Smooth muscle cell of the brain vasculature (primary cell): ENCODE measurements at places on chromosomes 2 and 18.

DNA sequence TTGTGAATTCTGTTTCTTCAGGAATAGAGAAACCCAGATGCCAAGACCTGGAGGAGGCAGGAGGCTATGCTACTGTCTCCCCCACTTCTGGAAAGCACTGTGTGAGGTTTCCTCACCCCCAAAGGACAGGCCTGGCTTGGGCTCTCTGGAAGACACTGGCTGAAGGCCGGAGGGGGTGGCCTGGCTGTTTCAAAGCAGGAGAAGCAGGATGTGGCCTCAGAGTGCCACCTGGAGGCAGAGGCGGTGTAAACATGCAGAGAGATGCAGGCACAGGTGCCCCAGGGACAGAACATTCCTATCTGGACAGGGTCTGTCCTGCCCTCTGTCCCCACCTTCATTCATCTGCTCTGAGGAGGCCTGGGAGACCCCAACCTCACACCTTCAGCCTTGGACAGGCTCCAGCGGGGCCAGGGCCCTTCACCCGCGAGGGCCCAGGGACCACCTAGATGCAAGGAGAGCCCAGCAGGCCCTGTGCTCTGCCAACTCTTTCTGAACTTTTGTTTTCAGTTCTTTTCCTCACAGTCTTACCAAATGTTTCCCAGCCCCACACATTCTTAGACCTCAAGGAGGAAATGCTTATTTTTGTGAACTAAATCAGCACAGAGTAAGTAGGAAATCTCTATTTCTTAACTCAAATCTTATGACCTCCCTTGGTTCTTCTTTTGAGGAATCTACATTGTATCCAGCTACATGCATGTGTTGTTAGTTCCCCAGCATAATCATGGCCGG, 79.2 kb downstream of the LONRF2 start:
- DNase-seq, result no peak

DNA sequence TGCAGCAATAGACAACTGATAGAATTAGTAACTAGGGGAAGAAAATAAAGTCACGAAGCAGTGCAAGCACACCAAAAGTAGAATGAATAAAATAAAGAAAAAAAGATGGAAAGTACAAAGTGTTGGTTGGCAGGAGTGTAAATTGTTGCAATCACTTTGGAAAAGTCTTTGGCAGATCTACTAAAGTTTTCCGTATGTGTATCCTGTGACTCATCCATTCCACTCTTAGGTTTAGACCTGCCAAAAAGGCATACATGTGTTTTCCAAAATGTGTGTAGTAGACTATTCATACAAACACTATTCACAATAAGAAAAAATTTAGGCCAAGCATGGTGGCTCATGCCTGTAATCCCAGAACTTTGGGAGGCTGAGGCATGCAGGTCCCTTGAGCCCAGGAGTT, 282.1 kb upstream of the FSIP2 start:
- no peak for DNase-seq

GRCh38 chr2:130986890-130987493, 106.3 kb downstream of the FAM168B start:
- no peak for DNase-seq

- no peak for DNase-seq
Measured at GRCh38 chr2:163878718-163879117, 142.9 kb upstream of the FIGN start.

DNA sequence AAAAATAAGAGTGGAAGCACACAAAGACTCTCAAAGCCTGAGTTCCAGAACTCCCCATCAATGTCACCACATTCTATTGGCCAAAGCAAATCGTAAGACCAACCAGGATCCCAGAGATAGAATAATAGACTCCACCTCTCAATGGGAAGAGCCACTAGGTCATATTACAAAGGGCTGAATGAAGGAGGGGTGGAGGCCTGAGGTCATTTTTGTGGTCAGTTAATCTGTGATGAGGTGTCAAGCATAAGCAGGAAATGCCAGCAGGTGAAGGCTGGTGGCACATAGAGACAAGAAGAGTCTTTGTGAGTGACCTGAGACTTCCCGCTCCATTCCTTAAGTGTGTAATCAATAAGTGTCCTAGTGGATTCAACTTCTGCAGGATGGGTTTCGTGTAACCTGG, 144.3 kb downstream of the TFCP2L1 start:
- DNase-seq, result no peak

DNA sequence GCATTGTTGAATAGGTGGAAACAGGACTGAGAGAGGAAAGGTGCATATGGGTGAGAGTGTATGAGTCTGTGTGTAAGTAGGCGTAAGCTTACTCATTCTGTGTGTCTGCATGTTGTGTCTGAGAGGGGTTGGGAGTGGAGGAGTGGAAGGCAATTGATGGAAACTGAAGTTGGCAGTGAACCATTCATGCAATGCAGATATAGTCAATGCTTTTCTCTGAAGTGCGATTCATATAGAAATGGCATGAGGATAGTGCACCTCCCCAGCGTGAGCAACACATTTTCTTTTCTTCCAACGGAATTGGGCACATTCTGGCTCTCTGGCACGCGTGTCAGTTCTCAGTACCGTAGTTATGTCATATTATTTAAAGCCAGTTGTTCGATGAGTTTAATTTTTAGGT, 250.5 kb downstream of the NYAP2 start:
- DNase-seq, result no peak

GRCh38 chr2:236217926-236218325, 46.3 kb downstream of the ASB18 start:
- DNase-seq, result no peak

- DNase-seq, result no peak
Measured at GRCh38 chr2:215898363-215898762, 115.0 kb downstream of the MREG start.

GRCh38 chr18:59022167-59022945, 117.3 kb upstream of the SEC11C start:
- DNase-seq, result no peak

- DNase-seq, result no peak
Measured at GRCh38 chr2:32534831-32535230, 93.0 kb upstream of the TTC27 start.

DNA sequence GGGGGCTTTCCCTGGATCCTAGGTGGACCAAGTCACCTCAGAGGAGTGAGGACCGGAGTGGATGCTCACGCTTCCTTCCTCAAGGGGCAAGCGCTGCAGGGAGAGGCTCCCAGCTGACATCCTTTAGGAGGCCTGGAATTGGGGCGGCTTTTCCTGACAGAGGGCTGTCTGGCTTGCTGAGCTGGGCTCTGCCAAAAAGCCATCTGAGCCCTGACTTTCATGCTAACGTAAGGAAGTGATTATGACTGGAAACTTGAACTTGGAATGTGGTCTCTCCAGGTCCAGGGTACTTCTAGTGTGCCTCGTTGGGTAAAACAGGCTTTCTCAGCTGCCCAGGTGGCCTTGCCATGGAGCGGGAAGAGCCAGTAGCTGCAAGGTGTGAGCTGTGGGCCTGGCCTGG, 268.3 kb upstream of the SPRED2 start:
- DNase-seq, result no peak

- DNase-seq, result no peak
Measured at GRCh38 chr18:63365876-63366212, 1.2 kb downstream of the KDSR start.

- no peak for DNase-seq
Measured at GRCh38 chr2:29227935-29228675, 112.9 kb downstream of the CLIP4 start.

DNA sequence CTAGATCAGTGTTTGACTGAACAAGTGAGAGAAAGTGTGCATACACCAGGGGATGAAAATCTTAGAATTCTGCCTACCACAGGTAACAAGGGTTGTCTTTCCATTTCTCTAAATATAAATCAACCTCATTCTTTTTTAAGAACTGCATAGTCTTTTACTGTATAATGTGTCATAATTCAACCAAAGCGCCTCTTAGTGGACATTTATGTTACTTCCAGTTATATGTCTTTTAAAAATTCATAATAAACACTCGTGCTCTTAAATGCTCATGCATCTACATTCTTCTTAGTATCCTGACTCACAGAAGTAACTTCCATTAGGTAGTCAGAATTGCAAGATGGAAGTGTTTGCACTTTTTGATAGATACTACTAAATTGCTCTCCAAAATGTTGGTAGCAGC, 76.2 kb downstream of the CHRNA1 start:
- DNase-seq, result no peak

DNA sequence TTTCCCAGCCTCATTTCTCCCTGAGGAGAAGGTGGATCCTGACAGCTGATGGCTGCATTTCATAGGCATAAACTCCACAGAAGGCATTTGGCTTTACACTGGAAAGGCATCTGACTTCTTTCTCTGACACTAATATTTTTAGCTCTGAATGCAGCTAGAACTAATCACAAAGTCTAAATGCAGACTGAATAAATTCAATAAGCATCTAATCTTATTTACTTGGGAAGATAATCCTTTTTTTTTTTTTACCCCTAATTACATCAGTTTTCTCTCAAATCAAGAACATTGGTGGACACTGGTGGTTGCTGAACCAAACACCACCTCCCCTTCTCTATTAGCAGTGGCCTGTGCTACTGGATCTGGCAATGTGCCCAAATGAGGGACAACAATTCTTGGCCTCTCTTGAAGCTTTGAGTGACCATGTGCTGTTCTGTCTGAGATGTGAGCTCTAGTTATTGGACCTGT, 50.9 kb upstream of the CD226 start:
- DNase-seq, result no peak

DNA sequence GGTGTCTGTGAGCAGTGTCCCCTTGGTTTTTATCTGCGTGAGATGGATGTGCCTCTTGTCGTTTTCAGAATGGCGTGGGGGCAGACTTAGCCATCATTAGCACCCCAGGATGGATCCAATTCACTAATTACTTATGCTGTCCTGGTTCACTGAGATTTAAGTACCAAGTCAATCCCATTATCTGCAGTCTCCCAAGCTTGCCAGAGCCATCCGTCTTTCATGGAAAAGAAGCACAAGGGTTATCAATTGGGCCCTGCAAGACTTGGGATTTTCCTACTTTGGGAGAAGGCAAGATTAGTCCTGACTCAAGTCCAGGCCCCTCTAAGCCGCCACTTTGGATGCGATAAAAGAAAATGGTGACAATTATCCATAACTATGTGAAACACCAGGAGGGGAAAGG, 404.0 kb downstream of the TMEM182 start:
- no peak for DNase-seq

- no peak for DNase-seq
Measured at GRCh38 chr18:56973487-56973886, 173.4 kb upstream of the BOD1L2 start.

DNA sequence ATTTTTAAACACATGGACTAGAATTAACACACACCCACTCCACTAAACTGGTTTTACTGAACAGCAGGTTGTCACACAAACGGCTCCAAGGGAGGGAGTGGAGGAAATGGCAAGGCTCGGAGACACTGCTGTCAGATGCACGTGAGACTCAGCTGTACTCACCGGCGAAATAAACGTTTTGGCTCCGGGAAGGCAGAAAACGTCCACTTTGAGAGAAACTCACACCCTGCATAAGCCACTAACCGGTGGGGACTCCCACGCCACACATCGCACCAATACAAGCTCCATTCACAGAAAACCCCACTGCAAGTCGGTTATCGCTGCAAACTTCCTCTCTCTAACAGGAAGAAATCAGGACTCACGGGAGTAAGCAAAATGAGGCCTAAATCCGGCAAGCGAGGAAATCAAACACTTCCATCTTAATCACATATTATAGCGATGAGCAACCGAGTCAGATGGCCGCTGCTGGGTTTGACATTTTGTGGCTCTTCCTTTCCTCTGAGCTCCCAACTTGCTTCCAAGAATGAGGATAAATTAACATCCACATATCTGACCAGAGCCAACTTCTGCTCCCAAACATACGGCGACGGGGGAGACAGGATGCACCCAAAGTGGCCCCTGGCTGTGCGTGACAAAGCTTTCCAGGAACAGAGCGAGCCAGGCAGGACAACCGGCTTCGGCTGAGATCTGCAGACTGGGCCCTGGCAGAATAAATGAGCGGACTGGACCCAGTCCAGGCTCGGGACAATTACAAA, 63.5 kb downstream of the HDAC4 start:
- no peak for DNase-seq

- DNase-seq, result no peak
Measured at GRCh38 chr2:192148620-192149321, 46.0 kb downstream of the TMEFF2 start.

GRCh38 chr2:15177103-15177502, 384.0 kb downstream of the NBAS start:
- DNase-seq, result no peak

DNA sequence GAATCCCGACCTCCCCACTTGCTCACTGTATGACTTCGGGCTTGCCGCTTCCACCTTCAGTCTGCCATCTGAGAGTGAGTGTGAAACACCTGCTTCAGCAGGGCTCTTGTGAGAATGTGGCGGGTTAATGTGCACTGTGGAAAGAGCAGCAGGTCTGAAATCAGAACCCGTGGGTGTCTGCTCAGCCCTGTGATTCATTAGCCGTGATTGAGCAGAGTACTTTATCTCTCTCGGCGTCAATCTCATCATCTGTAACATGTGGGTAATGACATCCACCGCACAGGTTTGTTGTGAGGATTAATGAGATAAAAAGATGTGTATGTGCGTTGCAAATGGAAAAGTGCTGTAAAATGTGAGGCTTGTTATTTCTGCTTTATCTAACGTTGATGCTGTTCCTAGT, 128.6 kb downstream of the LRATD1 start:
- DNase-seq, result no peak

- DNase-seq, result no peak
Measured at GRCh38 chr18:29181151-29181901, 1004.4 kb upstream of the CDH2 start.

DNA sequence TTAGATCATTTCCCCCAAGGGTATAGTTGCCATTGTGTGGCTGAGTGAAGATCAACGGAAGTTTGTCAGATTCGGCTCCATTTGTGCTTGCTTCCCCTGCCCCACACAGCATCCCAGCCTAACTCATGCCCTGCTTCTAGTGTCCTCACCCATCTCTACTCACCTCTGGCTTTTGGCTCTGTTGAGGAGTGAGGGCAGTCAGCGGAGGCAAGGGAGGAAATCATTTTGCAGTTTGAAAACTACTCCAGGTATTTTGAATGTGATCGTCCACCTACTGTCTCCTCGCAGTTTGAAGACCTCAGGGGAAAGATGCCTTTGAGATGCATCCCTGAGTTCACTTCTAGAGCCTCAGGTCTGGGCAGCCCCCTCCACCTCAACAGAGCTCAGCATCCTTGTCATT, 116.3 kb downstream of the FEZ2 start:
- DNase-seq, result no peak

DNA sequence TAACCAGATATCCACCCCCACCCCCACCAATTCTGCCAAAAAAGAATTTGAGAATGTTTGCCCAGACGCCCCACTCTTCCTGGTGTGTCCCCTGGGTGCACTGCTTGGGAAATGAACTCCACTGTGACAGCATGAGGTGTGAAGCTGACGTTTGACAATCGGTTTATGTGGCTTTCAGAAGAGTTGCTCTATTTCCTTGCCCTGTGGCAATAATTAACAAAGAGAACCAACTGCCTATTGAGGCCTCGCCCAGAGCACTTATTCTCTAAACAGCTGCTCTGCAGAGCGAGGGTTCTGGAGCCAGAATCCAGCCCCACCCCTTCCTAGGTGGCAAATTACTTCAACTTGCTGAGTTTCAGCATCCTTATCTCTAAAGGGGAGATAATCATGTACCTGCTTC, 115.8 kb upstream of the SIX3 start:
- no peak for DNase-seq

- no peak for DNase-seq
Measured at GRCh38 chr2:240963065-240963867, 35.2 kb upstream of the SNED1 start.
